ENCODE measurements at places on chromosomes 11 and 22. TPM values are rescaled to one million over a fixed set of nuclear protein-coding genes. Genes with fewer than 3 reads are reported as not detected.

- no peak for DNase-seq
Observed at GRCh38 chr11:44266056-44266780, 43.7 kb downstream of the ALX4 start.

DNA sequence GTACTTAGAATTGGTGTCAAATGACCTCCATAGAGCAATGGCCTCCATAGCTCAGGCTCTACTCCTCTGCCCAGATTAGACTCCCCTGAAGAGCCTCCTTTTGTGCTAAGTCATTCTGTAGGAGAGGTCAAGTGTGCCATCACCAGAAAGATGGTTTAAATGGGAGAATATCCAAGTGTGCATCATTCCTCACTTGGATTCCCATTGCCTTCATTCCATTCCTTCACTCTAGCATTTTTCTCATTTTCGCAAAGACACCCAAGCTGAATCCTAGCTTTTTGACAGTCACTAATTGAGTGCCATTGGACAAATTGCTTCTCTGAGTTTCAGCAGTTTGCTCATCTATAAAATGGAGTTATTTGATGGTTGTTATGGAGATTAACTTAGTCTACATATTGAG lies 16.9 kb downstream of the CLMP start:
- DNase-seq: no peak

GRCh38 chr11:11577932-11578911 lies 43.6 kb downstream of the GALNT18 start:
- DNase-seq: no peak

GRCh38 chr11:8177136-8177535 lies 8.3 kb upstream of the RIC3 start:
- DNase-seq: no peak

GRCh38 chr11:22342211-22343031 lies 4.2 kb downstream of the SLC17A6 start:
- DNase-seq: no peak

DNA sequence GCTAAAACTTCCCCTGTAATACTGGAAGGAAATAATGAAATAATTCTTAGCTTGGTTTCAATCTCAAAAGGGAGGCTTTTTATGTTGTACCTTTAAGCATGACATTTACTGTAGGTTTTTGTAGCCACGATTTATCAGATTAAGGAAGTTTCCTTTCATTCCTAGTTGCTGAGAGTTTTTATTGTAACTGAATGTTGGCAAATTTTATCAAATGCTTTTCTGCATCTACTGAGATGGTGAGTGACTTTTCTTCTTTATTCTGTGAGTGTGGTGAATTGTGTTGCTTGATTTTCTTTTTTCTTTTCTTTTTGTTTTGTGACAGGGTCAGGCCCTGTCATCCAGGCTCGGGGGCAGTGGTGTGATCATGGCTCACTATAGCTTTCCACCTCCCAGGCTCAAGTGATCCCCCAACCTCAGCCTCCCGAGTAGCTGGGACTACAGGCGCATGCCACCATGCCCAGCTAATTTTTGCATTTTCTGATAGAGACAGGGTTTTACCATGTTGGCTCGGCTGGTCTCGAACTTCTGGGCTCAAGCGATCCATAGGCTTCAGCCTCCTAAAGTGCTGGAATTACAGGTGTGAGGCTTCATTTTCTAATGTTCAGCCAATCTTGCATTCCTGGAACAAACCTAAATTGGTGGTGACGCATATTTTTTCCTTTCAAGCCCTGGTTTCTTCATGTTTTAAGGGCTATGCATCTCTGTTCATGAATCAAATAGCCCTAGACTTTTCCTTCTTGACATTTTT lies 26.2 kb downstream of the SUSD2 start:
- no peak for DNase-seq

DNA sequence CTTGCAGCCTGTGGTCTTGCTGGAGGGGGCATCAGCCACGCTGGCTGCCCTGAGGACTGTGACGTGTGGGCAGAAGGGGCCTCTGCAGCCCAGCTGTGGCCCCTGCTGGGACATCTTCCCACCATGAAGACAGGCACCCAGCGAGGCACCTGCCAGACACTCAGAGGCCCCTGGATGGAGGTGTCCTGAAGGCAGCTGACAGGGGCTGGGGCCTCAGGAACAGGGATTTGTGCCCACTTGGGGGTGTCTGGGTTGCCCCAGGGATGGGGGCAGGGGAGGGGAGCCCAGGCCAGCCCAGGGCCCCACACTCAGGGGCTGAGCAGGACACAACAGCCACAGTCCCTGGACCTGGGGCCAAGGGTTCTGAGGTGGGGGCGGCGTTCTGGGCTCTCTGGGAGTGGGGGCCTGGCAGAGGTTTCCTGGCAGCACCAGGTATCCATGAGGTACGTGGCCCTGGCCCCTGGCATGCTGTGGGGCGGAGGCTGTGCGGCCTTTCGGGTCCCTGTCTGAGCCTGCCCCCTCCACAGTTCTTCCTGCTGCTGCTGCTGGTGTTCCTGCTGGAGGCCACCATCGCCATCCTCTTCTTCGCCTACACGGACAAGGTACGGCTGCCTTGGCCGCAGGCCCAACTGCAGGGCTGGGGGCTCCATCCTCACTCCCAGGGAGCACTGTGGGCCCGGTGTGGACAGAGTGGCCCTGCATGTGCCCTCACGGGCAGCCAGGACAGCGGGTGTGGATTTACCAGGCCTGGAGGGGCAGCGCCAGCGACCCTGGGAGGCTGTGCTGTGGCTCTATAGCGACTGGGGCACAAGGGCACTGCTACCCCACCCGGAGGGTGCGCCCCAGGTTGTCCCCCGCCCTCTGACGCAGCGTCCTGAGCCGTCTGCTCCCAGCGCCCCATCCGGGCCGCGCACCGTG lies 21.5 kb downstream of the TSPAN4 start:
- DNase-seq: no peak

- no peak for DNase-seq
Observed at GRCh38 chr11:74783241-74783871, 34.7 kb downstream of the RNF169 start.

DNA sequence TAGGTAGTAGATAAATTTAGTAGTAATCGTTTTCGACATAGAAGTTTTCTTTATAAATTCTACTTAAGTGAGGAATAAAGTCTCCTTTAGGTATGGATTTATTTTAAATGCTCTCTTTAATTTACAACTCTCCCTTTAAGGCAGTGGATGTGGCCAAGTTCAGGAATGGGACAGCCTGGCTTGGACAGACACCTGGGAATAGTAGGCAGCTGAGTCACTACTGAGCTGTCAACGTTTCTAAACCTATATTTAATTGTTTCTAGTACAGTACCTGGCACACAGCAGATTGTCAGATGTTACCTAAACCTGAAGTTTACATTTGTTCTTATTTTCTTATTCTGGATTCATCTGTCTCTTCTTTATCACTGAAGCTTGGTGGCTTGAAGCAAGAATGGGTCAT lies 85.1 kb downstream of the DEPDC5 start:
- no peak for DNase-seq

DNA sequence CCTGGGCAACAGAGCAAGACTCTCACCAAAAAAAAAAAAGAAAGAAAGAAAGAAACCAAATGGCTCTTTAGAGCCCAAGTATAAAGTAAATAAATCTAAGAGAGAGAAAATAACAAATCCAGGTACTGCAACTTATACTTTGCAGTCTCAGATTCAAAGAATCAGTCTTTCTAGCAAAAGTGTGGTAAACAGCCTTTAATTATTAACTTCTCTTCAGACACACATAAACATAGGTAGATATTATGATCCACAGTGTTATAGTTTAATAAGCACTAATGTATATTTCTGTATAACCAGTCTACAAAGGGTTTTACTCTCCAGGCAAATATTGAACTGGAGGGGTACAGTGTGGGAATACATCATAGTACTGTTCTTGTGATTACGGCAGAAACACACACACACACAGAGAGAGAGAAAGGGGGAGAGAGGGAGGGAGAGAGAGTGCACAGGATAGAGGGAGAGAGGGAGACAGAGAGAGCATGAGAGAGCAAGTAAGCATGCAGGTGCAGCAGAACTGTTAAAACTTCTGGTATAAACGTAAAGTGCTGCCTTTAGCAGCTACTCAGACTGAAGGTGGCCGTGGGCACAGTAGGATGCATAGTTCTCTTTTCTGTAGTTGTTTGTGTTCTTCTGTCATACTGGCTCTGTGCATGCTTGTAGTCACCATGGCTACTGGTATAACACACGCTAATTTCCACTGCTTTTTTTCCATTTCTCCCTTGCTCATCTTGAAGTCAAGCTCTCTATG lies 32.3 kb downstream of the MTMR2 start:
- peak; percentile 5 for DNase-seq

DNA sequence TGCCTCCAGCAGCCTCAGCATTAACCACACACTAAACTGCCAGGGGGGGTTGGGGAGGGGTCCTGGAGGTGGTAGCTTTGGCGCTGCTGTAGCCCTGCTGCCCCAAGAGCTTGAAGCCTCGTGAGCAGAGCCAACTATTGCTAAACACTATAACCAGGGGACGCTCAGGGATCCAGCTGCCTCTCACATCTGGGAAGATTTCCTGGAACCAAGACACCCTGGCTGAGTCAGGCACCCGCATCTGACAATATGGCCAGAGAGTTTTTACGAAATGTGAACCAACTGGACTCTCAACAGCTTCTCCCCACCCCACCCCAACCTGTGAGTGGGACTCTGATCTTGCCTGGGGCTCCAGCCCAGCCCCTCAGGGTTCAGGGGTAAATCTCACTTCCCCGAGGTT lies 14.3 kb downstream of the C1QTNF6 start:
- no peak for DNase-seq

SLC22A6 gene
- not detected for total RNA-seq

E2F8 gene
- 2.1 TPM for total RNA-seq

CST6 gene
- 3.0 TPM for total RNA-seq

GVQW3 gene
- total RNA-seq: 2.3 TPM

OR4D11 gene
- not detected for total RNA-seq

OR4A16 gene
- not detected for total RNA-seq

Data from hepatocyte (in vitro differentiated cells).